NCI-H524 (cell line): ENCODE measurements at places on chromosomes 2 and 18.

DNA sequence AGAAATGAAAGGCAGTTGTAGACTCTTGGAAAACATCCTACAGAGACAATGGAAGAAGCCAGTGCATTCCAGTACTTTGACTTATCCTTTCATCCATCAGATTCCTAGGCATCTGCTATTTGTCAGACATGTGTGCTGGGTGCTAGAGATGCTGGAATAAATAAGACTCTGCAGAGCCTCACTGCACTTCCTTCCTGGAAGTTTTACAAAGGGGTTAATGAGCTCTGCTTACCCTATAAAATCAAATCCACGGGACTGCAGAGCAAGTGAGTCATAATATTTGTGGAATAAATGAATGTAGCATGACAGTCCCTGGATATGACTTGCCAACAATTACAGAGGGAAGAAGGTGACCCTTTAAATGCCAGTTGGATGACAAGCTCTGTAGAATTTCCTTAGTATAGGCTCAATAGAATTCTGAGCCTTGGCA, 52.7 kb upstream of the NPAS2 start:
- DNase-seq: no peak

- peak; percentile 8 for DNase-seq
These were observed 219.3 kb upstream of the TNP1 start for GRCh38 chr2:217079165-217079564.

DNA sequence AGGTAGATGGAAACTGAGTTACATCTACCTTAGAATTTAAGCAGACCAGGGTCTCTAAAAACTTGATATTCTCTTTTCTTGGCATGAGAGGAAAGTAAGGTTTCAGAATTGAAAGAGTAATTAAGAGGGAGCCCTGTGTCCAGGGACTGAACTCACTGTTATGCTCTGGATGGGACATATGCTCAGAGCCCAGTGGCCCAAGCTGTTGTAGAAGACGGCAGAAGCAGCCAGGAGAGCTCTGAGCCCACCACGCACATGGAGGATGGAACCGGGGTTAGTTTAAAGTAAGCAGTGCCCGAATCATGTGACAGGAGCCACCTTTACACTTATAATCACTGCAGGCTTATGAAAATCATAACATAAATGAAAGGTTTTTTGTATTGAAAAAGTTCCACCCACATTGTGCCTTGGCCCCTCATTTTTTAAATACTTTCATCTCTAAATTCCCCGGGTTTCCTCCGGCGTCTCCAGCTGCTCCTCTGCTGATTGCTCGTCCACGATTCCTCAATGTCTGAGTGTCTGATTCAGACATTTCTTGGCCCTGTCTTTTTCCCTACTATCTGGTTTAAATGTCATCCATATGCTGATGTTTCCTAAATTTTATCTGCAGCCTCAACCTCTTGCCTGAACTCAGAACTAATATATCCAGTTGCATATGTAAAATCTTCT, 36.1 kb upstream of the SPTBN1 start:
- no peak for DNase-seq

- no peak for DNase-seq
These were observed 1632.5 kb downstream of the LRP1B start for GRCh38 chr2:140498360-140498759.

- no peak for DNase-seq
These were observed 693.3 kb upstream of the KLHL29 start for GRCh38 chr2:22691666-22692065.

- DNase-seq: no peak
These were observed 190.6 kb downstream of the LTBP1 start for GRCh38 chr2:33137331-33137730.

- DNase-seq: no peak
These were observed 40.5 kb downstream of the CROCC2 start for GRCh38 chr2:240946654-240947053.

DNA sequence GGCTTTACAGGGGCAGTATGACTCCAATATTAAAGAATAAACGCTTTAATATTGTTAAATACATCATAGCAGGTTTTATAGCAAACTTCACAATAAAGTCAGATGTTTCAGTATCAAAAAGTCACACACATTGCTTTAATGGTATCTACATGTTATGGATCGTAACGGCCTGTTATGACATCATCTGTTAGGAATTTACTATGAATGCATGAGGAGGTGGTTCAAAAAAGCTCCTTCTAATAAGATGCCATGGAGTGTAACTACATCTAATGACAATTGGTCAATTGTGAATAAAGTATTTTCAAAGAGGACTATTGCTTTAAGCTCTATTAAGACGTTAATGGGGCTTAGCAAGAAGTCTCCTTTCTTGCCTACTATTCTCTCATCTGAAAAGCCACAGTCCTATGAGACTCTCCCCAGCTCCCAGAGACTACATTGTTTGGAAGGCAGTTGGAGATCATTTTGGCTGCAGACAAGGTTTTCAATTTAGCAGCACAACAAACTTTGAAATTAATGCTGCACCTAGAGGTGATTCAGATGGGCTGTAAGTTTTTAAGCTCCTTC, 300.7 kb upstream of the MEIS1 start:
- no peak for DNase-seq

DNA sequence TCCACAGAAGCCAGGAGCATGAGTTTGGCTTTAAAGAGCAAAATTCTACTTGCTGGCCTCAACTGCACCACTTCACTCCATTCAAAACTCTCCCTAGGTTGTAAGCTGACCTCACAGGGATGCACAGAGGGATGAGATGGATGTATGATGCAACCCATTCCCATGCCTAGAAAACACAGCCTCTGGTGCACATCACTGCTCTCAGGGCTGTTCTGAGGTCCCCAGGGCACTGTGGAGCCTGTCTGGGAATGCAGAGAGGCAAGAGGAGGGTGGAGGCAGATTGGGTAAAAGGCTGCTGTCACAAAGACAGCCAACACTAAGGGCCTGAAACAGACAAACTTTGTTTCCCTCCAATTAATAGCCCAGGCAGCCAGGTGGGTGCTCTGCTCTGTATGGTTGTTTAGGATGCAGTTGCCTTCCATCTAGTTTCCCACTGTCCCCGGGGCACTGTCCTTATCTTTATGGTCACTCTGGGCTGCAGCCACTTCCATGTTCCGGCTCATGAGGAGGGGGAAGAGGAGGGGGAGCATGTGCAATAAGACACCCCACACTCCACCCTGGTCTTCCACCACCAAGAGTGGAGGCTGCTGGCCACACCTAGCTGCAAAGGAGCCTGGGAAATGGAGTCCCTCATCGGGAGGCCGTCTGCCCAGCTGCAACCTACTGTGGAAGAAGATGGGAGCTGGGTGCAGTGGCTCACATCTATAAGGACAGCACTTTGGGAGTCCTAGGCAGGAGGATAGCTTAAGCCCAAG, 7.0 kb downstream of the GPR45 start:
- DNase-seq: no peak

DNA sequence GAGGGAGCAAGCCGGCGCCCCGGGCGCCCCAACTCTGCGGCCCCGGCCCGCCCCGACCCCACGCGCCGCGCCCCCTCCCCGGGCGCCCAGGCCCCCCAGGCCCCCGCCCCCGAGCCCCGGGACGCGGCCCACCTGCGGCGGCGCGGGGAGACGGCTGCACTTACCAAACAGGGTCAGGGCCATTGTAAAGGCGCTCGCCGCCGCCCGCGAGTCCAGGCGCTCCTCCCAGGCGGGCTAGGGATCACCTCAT, 526 bp downstream of the CHN1 start:
- no peak for DNase-seq

DNA sequence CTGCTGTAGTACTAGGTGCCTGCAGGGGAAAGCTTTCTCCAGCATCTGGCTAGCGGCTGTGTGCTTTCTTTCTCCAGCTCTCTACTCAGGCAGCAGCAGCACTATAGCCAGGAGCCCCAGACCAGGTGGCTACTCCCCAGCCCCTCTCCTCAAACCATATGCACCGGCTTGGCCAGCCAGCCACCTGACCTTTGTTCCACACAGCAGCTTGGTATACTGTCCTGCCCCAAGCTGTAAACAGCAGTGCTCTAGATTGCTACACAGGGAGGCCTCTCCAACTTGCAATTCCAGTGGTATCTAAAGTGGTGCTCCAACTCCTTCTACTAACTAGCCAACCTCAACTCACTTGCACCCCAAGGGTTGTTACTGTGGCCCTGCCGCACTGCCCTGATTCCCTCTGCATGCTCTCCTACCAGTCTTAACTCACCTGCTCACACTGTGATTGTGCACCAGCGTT, 19.6 kb downstream of the LDAH start:
- DNase-seq: no peak

DNA sequence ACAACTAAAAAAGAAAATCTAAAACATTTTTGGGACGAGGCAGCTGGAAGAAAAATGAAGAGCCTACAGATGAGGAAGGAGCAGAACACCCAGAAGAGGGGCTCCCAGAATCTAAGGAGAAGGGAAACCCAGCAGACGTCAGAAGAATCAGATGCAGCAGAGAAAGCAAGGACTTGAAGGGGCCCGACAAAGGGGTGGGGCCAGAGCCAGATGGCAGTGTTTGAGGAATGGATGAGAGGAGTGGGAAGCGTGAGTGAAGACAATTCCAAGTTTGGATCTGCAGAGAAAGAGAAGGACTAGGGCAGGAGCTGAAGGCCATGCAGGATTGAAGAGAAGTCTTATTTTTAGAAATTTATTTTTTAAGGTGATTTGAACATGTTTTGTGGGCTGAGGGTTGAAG, 19.3 kb downstream of the PTMA start:
- no peak for DNase-seq

GRCh38 chr2:165268754-165269153, 29.5 kb downstream of the SCN2A start:
- no peak for DNase-seq

- no peak for DNase-seq
These were observed 60.4 kb upstream of the SLC8A1 start for GRCh38 chr2:40512256-40512655.

DNA sequence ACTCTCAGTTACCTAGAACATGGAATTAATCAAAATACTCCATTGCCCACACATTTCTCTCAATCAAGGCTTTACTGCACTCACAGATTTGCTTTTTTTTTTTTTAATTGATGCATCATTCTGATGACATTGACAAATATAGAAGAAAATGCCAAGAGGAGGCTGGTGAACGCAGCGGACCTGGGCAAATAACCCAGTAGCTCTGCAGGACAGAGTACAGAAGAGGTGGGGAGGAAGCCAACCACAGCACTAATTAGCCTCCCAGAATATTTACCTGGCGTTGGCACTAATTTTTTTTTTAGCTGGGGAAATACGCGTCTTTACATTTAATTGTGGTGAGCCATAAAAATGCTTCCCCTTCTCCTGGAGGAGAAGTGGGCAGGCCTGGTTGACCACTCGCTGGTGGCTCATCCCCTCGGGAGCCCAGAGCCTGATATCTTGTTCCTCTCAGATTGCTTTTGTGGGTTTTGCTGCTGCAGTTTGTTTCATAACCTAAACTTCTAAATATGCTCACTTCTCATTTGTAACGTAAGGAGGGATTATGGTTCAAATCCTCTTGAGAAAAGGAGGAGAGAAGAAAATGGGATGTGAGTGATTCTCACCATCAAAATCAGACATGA, 165.8 kb upstream of the EPB41L3 start:
- no peak for DNase-seq

- no peak for DNase-seq
These were observed 68.4 kb downstream of the TWIST2 start for GRCh38 chr2:238916176-238916874.

DNA sequence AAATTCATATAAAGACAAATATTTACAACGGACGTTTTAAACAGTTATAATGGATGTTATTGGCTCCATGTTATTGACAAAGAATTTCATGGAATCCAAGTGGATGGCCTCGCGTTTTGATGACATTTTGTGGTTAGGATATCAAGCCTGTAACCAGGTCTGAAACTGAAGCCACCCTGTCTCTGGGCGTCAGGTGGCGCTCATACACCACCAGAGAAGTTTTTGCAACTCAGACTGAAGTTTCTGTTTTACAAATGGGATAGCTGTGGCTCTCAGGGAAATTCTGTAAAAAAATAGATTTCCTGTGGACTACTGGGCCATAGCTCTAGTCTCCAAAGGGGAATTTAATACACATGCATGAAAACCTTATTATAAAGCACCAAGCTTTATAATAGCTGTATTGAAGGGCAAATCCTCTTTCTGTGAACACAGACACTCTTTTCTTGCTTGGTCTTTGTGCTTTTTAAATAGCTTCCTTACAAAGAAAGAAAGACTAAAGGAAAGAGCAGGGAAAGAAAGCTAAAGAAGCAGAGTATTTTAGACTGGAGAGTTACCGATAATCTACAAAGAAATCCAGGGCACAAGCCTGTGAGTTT, 86.7 kb downstream of the C18orf54 start:
- no peak for DNase-seq

- no peak for DNase-seq
These were observed 52.4 kb upstream of the STAT1 start for GRCh38 chr2:191066197-191066918.

DNA sequence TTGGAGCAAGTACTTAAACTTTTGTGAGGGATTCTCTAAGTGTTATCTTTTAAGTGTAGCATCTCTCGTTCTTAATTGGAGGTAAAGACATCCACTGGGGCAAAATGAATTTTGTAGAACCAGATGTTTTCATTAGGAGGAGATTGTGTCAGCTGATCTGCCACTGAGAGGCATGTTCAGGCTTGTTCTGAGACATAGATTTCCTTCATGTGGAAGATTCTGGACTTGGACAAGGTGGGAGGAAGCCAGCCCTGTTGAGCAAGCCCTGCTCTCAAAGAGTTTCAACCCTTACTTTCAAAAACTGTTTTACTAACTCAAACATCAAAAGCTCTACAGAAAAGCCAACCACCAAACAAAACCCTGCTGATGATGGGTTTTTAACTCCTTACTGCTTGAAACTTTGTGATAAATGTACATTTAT, 6.5 kb downstream of the MAP4K4 start:
- DNase-seq: no peak

- no peak for DNase-seq
These were observed 34.9 kb downstream of the SLC38A11 start for GRCh38 chr2:164920430-164920829.

DNA sequence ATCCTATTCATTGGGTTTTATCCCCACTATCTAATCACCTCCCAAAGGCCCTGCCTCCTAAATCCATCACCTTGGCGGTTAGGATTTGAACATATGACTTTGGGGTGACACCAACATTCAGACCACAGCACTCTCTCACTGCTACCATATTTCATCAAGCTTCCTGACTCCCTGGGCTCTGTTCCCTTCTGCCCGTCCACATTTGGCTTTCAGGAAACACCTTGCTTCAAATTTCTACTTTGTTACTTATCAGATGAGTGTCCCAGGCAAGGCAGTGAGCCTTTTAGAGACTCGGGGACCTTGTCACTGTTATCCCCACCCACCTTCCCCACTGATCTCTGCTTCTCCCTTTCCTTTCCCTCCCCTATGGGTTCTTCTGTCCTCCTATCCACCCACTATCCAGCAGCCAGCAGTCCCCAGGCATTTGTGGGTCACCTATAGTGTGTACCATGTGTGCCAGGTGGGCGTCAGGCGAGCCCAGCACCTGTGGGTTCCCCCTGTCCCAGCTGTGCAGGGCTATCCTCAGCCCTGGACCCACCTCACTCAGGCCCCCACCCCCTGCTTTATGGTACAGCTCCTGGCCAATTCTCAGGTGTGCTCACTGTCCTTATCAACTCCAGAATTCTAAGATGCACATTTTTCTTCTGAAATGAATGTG, 230.9 kb downstream of the LOXHD1 start:
- DNase-seq: no peak
